Stimulated activated CD8-positive, alpha-beta memory T cell treated with anti-CD3 and anti-CD28 coated beads, Interleukin-4, amount 100 ng/mL, for 1 hour (primary cell): ENCODE measurements at places on chromosomes 7 and 10.

GRCh38 chr10:49118430-49119074 is 3.2 kb upstream of the VSTM4 start:
- no peak for DNase-seq

- no peak for DNase-seq
Observed at GRCh38 chr7:44217223-44217714, 16.5 kb downstream of the YKT6 start.

DNA sequence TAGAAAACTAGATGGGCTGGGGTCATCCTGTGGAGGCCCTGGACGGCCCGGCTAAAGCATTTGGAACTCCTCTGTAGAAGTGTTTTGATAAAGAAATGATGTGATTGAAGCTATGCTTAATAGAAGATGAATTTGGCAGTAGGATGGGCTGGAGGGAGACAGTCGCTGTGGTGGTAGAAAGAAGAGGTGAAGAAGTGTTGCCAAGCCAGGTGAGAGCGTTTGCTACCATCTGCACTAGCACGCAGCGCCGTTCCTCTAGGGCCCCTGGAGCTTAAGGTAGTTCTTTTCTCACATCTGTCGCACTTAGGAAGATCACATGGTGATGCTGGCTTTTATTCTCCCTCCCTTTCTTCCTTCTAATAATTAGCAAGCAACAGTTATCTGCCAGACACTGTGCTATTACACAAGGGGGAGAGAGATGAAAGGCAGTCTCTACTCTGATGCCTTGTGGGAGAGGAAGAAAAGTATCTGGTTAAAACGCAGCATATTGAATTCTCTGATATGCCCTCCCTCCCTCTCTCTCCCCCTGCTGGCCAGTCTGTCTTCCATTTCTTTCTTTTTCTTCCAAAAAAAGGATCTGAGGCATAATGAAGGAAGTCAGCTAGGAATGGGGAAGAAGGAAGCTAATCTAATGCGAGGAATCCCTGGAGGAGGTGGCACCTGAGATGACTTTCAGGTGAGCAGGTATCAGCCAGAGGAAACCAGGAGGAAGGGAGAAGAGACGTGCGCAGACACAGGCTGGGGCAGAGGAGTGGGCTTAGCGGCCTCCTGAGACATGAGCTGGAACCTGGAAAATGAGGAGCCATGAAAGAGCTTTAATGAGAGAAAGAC is 162.3 kb upstream of the KLF14 start:
- no peak for DNase-seq

DNA sequence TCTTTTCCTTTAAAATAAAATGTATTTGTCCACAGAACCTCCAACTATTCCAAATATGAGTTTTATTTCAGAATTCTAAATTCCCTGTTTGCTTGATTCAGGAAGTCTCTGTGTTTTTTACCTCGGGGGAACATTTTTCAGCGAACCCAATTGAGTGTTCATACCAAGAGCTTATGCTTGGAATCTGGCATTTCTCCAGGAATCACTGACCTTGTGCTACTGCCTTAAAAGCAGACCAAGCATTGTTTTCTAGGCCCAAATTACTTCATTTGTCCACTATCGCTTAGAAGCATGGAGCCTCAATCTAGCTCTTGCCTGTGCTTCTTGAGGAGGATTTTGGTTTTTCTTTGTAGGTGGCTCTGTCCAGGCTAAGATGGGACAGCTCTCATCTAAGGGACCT is 59.4 kb downstream of the EBLN1 start:
- no peak for DNase-seq

DNA sequence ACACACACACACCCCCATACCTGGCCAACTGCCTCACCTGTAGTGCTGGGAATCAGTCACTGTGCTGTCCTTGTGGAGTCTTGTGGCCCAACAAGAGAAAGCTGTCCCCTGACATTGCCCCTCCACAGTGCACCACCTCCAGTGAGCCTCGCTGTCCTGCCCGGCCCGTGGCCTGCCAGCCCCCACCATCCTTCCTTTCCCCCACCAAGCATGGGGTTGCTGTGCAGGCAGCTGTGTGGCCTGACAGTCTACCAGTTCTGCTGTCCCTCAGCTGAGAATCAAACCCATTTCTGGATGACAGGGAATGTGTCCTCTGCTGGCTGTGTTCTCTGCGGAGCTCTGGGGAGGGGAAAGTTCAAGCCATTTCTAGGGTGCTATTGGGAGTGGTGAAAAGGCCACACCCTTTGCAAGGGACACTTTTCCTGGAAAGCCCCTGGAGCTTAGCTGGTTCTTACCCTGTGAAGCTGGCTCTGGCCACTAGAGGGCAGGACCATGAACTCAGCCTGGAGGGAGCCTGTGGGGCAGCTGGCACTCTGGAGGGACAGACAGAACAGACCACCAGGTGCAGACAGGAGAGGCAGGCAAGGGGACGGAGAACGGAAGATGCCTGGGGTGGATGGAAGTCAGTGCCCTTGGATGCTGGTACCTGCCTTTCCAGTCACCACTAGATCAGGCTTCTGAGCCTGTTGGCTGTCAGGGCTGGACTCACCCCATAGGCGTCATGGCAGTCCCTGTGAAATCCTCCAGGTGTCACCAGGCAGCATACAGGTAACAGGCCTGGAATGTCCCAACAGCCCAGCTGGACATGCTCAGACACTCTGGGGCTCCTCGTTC is 10.5 kb upstream of the MTPAP start:
- DNase-seq: peak; percentile 26

DNA sequence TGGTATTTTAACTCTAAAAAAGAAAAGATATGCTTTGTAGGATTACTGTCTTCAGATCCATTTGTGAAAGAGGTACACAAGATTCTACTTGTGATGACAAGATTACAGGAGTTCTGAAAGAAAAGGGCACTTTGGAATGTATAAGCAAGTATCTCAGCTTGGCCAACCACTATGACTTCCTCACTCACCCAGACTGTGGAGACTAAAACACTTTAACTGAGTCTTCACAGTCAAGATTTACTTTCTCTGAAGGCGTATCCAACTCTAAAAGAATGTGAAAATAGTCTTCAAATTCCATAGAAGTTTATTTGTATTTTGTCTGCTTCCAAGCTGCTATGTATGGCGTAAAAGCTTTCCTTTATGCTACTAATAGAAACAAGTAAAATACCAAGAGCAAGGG is 76.1 kb upstream of the SRRM3 start:
- no peak for DNase-seq

GRCh38 chr7:101961811-101962210 is 144.4 kb downstream of the CUX1 start:
- no peak for DNase-seq

DNA sequence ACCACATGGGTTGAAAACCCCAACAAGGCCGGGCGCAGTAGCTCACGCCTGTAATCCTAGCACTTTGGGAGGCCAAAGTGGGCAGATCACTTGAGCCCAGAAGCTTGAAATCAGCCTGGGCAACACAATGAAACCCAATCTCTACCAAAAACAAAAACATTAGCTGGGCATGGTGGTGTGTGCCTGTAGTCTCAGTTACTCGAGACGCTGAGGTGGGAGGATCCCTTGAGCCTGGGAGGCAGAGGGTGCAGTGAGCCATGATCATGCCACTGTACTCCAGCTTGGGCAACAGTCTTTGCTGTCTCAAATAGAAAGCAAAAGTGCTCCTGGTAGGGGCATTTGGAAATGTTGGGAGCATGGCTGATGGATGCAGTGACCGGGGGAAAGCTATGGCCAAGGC is 209.6 kb upstream of the PLXNA4 start:
- no peak for DNase-seq

- DNase-seq: no peak
Observed at GRCh38 chr10:109966961-109967738, 40.6 kb upstream of the ADD3 start.

- no peak for DNase-seq
Observed at GRCh38 chr10:19730907-19731217, 85.4 kb upstream of the PLXDC2 start.
